Esophagus squamous epithelium (tissue), 5 donors: ENCODE measurements at places on chromosomes 6 and 20. TPM values are rescaled to one million over a fixed set of nuclear protein-coding genes. Genes with fewer than 3 reads are reported as not detected.

- DNase-seq, result no peak
- peak overlapping the region; percentile 45 for H3K27ac ChIP-seq
- H3K4me3 ChIP-seq, result no peak overlapping the region
- no peaks in the 10 kb centered on the region for H3K27me3 ChIP-seq
- no peaks in the 10 kb centered on the region for H3K36me3 ChIP-seq
Measured at GRCh38 chr6:31007694-31008093, 2.6 kb upstream of the MUC22 start.

- H3K27me3 ChIP-seq, result peaks cover 17% of the 10 kb centered on the region
- H3K36me3 ChIP-seq, result no peaks in the 10 kb centered on the region
- H3K27ac ChIP-seq, result no peak overlapping the region
Measured at GRCh38 chr6:170092826-170093225, 198.1 kb downstream of the DLL1 start.

Gene SLC35D3
- not detected for total RNA-seq

GRCh38 chr6:136927292-136927691, 5.2 kb downstream of the SLC35D3 start:
- H3K27me3 ChIP-seq, result peaks cover 43% of the 10 kb centered on the region
- H3K36me3 ChIP-seq, result no peaks in the 10 kb centered on the region
- no peak overlapping the region for H3K4me3 ChIP-seq
- H3K27ac ChIP-seq, result no peak overlapping the region
- H3K4me1 ChIP-seq, result peaks cover 9% of the 10 kb centered on the region
- DNase-seq, result no peak

DNA sequence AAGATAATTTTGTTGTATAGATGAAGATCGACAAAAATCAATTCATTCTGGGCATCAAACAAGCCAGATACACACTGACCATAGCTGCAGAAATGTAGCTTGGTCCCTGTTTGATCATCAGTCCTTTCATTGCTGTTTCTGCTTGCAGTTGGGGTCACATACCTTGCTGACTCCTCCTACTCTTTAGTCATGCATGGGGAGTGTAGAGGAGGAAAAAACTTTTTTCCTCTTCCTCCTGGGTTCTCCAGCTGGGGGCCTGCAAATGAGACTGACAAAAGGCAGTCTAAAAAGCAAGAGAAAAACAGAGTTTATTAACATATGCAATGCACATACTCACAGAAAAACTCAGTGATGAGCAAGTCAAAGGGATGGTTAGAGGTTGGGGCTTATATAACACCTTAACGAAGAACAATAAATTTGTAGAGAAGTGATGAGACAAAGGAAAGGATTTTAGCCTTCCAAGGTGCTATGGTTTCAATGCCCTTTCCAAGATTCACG, 105.8 kb downstream of the QRSL1 start:
- H3K4me1 ChIP-seq, result peaks cover 7% of the 10 kb centered on the region
- no peak for DNase-seq
- no peaks in the 10 kb centered on the region for H3K36me3 ChIP-seq

Gene TNNC2
- not detected for total RNA-seq

DNA sequence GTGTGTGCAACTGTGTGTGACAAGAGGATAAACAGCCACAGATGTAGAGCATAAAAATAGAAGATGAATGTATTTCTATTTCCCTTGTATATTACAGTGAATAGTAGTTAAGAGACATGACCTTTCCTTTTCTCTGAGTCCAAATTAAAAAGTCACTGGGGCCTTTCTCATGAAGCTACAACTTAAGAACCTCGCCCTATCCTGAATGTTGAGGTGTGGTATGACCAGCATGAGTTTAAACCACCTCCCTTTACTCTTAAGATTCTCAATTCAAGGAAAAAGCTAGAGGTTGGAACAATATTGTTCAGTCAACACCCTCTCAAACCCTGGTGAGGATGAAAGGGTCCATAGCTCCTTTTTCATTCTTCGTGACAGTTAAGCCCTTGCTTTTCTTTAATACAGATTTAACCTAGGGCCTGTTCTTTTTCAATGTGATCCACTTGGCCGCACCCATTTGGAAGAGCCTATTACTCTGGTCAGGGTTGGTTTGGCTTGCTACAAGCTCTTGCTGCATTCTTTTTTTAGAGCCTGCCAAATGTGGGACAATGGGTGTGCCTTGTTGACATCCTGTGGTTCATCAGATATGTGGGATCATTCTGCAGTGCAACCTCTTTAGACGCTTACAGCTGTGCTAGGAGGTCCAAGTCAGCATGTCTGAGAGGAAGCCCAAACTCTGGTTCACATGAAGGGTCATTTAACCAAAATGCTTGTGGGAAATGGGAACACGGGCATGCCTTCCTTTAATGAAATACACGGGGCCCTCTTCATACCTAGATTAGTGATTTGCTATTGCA, 290.0 kb downstream of the HAO1 start:
- DNase-seq, result no peak
- H3K27ac ChIP-seq, result no peak overlapping the region
- no peaks in the 10 kb centered on the region for H3K4me1 ChIP-seq
- no peak overlapping the region for H3K4me3 ChIP-seq
- H3K36me3 ChIP-seq, result no peaks in the 10 kb centered on the region

DNA sequence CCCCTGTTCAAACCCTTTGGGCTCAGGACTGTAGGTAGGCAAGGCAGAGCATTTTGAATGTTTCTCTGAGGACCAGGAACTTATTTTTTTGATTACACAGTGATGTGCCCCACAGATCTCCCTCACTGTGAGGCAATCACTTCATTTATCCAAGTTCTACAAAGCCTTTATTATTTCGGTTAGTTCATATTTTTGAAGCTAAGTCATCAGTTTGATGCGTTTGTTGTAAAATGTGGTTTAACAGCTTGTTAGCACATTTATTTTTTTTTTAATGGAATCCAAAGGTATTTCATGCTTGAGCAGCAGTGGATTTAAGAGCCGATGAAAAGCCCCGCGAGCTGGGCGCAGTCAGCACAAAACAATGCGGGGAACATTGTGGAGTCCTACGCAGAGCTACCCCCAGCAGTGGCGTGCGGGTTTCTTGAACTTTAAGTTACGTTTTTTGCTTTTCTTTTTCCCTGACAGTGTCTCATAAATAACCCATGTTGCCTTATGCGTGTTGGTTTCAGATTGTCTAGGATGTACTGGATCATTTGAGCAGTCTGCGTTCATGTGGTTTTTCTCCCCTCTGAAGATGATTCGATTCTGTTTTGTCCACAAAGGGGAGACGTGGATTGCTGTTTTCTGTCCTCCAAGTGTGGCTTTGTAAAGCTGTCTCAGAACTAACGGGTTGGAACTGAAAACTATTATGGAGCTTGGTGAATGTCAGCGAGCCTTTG, 233.6 kb upstream of the BMP2 start:
- peak overlapping the region; percentile 4 for H3K4me3 ChIP-seq
- no peaks in the 10 kb centered on the region for H3K27me3 ChIP-seq
- H3K27ac ChIP-seq, result peak overlapping the region; percentile 20
- H3K4me1 ChIP-seq, result no peaks in the 10 kb centered on the region

Gene RIPPLY2
- not detected for total RNA-seq

Gene LPIN3
- 38.6 TPM for total RNA-seq

DNA sequence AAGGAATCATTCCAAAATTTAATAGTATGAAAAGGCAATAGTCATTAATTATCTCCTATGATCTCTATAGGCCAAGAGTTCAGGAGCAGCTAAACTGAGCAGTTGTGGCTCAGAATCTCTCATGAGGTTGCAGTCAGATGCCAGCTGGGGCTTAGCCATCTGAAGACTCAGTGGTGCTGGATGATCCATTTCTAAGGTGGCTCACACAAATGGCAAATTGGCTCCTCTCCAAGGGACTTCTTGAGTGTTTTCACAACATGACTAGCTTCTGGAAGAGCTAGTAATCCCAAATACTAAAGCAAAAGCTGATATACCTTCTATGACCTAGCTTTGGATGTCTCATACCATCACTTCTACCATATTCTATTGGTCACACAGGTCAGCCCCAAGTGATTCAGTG, 104.2 kb downstream of the HAO1 start:
- no peak overlapping the region for H3K27ac ChIP-seq
- H3K4me1 ChIP-seq, result peaks cover 2% of the 10 kb centered on the region
- no peaks in the 10 kb centered on the region for H3K27me3 ChIP-seq
- H3K4me3 ChIP-seq, result no peak overlapping the region

DNA sequence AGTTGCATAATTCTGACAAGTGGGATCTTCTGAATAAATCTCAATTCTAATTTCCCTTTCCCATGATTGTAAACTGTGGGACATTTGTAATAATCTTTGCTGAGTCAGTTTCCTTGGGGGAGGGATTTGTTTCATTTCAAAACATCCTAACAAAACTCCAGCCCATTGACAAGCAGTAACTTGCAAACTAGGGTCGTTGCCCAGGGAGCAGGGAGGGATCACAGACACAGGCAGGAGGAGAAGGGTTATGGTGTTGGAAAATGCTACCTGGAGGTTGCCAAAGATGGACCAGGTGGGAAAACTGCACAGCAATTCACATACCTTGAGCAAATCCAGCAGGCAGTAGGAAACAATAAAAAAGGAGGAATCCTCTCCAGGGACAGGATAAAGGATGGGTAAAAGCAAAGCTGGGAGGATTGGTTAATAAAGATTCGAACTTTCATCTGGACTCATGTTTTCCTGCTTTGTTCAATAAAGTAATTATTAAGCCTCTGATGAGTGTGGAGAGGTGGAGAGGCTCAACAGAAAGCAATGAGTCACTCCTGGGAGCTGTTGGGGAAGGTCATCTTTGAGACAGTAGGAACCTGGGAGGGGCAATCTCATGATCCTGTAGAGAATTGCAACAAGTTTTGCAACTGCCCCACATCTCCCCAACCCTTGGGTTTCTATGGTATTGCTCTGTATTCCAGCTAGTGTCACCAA, 87.3 kb upstream of the AKIRIN2 start:
- H3K4me3 ChIP-seq, result no peak overlapping the region
- no peak overlapping the region for H3K27ac ChIP-seq
- H3K4me1 ChIP-seq, result peaks cover 27% of the 10 kb centered on the region
- H3K27me3 ChIP-seq, result no peaks in the 10 kb centered on the region

- H3K36me3 ChIP-seq, result no peaks in the 10 kb centered on the region
- no peaks in the 10 kb centered on the region for H3K4me1 ChIP-seq
- H3K27ac ChIP-seq, result no peak overlapping the region
- no peak overlapping the region for H3K4me3 ChIP-seq
Measured at GRCh38 chr20:8981482-8981881, 87.4 kb upstream of the PLCB4 start.

DNA sequence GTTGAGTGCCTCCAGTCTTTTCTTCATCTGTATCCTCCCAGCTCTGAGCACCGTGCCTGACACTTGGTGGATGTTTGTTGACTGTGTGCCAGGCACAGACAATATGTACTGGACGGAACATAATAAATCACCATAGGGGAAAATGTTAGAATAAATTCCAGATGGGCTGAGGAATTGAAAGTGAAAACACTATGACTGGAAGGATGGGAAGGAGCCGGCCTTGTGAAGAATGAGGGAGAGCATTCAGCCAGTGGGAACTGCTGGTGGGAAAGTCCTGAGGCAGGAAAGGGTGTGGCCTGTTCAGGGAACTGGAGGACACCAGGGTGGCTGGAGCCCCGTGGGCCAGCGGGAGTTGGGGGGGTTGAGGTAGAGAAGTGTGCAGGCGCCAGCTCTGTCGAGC, 75.4 kb downstream of the MTHFD1L start:
- no peaks in the 10 kb centered on the region for H3K36me3 ChIP-seq
- H3K27ac ChIP-seq, result no peak overlapping the region
- H3K4me1 ChIP-seq, result no peaks in the 10 kb centered on the region
- H3K4me3 ChIP-seq, result no peak overlapping the region
- no peaks in the 10 kb centered on the region for H3K27me3 ChIP-seq
